Thymus (tissue), 14 donors: ENCODE measurements at places on chromosomes 3 and 15.

- peaks cover 18% of the 10 kb centered on the region for H3K4me1 ChIP-seq
- no peaks in the 10 kb centered on the region for H3K36me3 ChIP-seq
- peak within 1 kb of the TSS; percentile 91 for H3K27ac ChIP-seq
- H3K27me3 ChIP-seq = no peaks in the 10 kb centered on the region
Observed at GRCh38 chr15:76994971-76995945, at the start of gene PSTPIP1. TSS of gene PSTPIP1 (plus strand) at chr15:76995126. CDS start at chr15:76995574, 448 bp downstream.

DNA sequence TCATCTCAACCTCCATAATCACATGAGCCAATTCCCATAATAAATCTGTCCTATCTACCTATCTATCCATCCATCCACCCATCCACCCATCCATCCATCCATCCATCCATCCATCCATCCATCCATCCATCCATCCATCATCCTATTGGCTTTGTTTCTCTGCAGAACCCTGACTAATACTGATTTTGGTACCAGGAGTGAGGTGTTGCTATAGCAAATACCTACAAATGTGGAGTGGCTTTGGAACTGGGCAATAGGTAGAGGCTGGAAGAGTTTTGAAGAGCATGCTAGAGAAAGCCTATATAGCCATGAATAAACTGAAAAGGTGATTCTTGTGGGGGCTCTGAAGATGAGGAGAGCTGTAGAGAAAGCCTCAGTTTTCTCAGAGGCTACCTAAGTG lies 88.7 kb upstream of the ANKRD28 start:
- no peak overlapping the region for H3K27ac ChIP-seq
- no peak overlapping the region for H3K4me3 ChIP-seq
- H3K27me3 ChIP-seq = no peaks in the 10 kb centered on the region
- no peak for DNase-seq
- H3K36me3 ChIP-seq = no peaks in the 10 kb centered on the region

DNA sequence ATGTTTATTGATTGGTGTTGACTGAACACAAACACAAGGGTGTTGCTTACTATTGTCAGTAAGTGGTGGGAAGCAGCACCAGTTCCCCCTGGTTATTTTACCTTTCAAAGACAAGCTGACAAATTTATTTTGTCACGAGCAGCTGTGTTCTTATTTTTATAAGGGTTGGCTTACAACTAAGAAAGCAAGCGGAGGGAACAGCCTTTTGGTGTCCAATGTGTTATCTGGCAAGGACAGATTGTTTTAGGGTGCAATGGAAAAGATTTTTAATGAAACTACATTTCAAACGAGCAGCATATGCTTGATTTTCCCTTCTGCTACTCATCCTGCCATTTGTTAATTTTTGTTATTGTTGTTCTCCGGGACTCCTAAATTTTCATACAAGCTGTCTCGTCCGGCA lies 920.6 kb upstream of the CFAP20DC start:
- H3K27ac ChIP-seq = no peak overlapping the region
- DNase-seq = no peak
- no peaks in the 10 kb centered on the region for H3K27me3 ChIP-seq

DNA sequence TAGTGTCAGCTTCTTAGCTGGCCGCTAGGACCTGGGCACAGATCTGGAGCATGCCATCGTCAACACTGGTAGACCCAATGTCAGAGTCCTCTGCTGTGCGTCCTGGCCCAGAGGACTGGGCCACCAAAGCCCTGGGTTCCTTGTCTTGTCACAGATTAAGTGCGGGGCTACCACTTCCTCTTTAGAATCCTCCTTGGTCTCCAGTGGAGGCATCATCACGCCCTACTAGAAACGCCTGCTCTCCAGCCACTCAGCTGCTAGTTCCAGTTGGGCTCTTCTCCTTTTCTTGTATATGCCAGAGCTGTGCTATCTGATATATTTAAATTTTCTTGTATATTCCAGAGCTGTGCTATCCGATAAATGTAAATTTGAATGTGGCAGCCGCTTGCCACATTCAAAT lies 11.2 kb downstream of the PPCDC start:
- DNase-seq = no peak
- no peaks in the 10 kb centered on the region for H3K27me3 ChIP-seq
- no peak overlapping the region for H3K4me3 ChIP-seq
- H3K27ac ChIP-seq = no peak overlapping the region
- H3K36me3 ChIP-seq = peaks cover 5% of the 10 kb centered on the region

DNA sequence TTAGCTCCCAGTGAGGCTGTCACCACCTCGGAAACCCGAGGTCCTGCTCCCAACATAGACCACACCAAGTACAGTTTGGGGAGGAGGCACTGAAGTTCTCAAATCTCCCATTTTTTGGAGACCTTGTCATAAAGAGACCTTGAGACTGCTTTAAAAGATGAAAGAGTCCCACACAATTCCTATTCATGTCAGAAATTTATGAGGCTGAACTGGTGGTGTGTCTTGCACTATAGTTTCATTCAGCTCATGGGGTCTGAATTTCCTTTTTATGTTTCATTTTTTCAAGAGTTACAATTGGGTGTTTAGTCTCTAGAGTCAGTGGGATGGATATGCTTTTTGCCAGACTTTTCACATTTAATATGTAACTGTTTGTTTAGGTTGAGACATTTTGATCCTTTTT lies 318.1 kb upstream of the LRRFIP2 start:
- no peak overlapping the region for H3K4me3 ChIP-seq
- peaks cover 3% of the 10 kb centered on the region for H3K27me3 ChIP-seq
- no peaks in the 10 kb centered on the region for H3K4me1 ChIP-seq
- H3K36me3 ChIP-seq = no peaks in the 10 kb centered on the region
- H3K27ac ChIP-seq = no peak overlapping the region

GRCh38 chr15:75307778-75308390 lies 25.2 kb downstream of the GOLGA6D start:
- DNase-seq = peak; percentile 26
- no peaks in the 10 kb centered on the region for H3K4me1 ChIP-seq
- no peaks in the 10 kb centered on the region for H3K36me3 ChIP-seq
- H3K4me3 ChIP-seq = no peak overlapping the region

- no peak for DNase-seq
- peaks cover 29% of the 10 kb centered on the region for H3K4me1 ChIP-seq
- H3K4me3 ChIP-seq = no peak overlapping the region
- peaks cover 24% of the 10 kb centered on the region for H3K27me3 ChIP-seq
- peak overlapping the region; percentile 33 for H3K27ac ChIP-seq
- H3K36me3 ChIP-seq = no peaks in the 10 kb centered on the region
Observed at GRCh38 chr15:40847223-40847961, 3.5 kb downstream of the SPINT1 start.

GRCh38 chr3:49666592-49666991 lies 7.6 kb upstream of the APEH start:
- DNase-seq = no peak
- H3K36me3 ChIP-seq = no peaks in the 10 kb centered on the region
- no peak overlapping the region for H3K27ac ChIP-seq
- no peaks in the 10 kb centered on the region for H3K4me1 ChIP-seq
- no peak overlapping the region for H3K4me3 ChIP-seq

DNA sequence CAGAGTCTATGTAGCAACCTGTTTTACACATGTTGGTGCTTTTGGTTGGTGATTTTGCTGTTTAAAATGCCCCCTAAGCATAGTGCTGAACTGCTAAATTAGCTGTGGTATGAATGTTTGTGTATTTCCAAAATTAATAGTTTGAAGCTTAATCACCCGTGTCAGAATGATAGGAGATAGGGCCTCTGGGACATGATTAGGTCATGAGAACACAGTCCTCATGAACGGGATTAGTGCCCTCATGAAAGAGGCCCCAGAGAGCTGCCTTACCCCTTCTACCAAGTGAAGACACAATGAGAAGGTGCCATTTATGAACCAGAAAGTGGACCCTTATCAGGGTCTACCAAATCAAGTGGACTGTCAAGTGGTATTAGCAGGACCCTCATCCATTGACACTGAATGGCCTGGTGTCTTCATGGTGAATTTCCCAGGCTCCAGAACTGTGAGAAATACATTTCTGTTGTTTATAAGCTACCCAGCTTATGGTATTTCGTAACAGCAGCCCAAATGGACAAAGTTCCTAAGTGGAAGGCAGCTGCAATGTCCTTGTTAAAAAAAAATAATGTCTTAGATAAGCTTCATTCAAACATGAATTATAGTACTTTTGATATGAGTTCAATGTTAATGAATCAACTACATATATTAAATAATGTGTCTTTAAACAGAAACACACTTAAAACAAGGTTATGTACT lies 37.7 kb upstream of the FRMD4B start:
- H3K27me3 ChIP-seq = no peaks in the 10 kb centered on the region
- H3K36me3 ChIP-seq = no peaks in the 10 kb centered on the region
- DNase-seq = no peak
- no peaks in the 10 kb centered on the region for H3K4me1 ChIP-seq
- no peak overlapping the region for H3K27ac ChIP-seq

GRCh38 chr3:44584646-44585501 lies at the start of gene ZNF660:
TSS of gene ZNF660 (plus strand) at chr3:44584964. CDS start at chr3:44594194, 9,230 bp downstream.
- no peaks in the 10 kb centered on the region for H3K36me3 ChIP-seq
- H3K27ac ChIP-seq = peak within 1 kb of the TSS; percentile 49
- peak within 1 kb of the TSS; percentile 60 for H3K4me3 ChIP-seq
- H3K4me1 ChIP-seq = peaks cover 9% of the 10 kb centered on the region
- H3K27me3 ChIP-seq = no peaks in the 10 kb centered on the region
- peak; percentile 67 for DNase-seq
